ENCODE measurements at places on chromosomes 4 and X. TPM values are rescaled to one million over a fixed set of nuclear protein-coding genes. Genes with fewer than 3 reads are reported as not detected.

Gene COMMD8
- total RNA-seq: 15.7 TPM

Gene ODAM
- total RNA-seq: 6.4 TPM

Gene ATP2B3
- total RNA-seq: 0.16 TPM

Gene PDCL2
- total RNA-seq: not detected

Gene SPATA18
- total RNA-seq: 3.2 TPM

Gene RTL3
- total RNA-seq: 1.1 TPM

Gene BEX4
- total RNA-seq: 47.1 TPM

Gene RBM46
- not detected for total RNA-seq

Gene XAGE2
- not detected for total RNA-seq

Gene HSFX1
- 0.95 TPM for total RNA-seq

Gene MTNR1A
- total RNA-seq: not detected

Gene TRPC5OS
- total RNA-seq: not detected

Gene MAMLD1
- total RNA-seq: 6.4 TPM

GRCh38 chr4:185463541-185463940 lies 8.0 kb downstream of the CCDC110 start:
- DNase-seq: no peak

GRCh38 chr4:44777115-44777514 lies 50.8 kb upstream of the GNPDA2 start:
- DNase-seq: no peak

DNA sequence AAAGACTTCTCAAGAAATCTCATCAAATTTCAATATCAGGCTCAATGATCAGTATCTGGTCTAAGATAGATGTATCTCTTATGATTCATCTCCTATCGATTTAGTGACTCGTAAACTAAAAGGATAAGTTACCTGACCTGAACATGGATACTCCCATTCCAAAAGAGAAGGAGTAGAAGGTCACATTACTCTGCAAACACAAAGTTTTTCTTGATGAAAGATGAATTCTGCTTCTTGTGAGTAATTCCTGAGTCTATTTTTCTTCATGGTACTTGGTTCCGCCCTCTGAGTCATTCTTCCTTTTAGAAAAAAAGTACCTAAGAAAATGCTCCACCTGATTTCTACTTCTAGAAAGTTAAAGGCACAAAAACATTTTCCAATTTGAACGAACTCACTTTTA lies 223.1 kb upstream of the SLIT2 start:
- no peak for DNase-seq

DNA sequence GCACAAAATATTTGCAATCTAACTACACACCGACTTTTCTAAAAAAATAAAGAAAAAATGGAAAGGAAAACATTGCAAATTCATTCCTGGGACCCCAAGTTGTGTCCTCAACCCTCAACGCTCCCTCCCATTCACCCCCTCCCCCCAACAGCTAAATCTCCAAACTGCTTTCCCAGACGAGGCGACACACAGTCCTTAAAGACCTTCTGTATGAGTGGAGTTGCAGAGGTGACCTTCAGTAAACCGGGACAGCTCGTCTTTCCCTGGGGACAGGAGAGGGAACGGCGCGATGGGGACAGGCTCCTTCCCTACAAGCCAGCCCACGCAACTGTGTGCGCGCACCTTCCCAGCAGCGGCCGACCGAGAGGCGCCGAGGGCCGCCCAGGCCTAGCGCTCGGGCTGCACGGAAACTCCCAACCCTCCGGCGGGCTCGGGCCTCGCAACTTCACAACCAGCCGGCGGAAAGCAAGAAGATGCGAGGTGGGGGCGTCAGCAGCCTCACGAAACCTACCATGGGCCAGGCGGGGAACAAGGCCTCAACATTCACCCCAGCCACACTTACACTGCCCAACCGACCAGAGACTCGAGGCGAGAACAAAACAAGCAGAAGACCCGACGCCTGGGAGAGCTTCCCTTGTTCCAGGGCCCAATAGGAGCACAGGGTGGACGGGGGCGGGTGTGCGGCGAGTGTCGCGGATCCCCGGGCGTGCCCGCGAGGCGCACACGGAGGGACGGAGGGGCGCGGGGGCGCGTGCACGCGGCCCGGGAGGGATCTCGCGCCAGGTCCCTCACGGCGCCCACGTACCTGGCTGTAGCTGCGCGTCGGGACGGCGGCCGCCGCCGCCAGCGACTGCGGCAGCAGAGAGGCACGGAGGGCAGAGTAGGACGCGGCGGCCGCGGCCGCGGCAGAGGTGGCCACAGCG lies 763 bp downstream of the GRSF1 start:
- peak; percentile 83 for DNase-seq

DNA sequence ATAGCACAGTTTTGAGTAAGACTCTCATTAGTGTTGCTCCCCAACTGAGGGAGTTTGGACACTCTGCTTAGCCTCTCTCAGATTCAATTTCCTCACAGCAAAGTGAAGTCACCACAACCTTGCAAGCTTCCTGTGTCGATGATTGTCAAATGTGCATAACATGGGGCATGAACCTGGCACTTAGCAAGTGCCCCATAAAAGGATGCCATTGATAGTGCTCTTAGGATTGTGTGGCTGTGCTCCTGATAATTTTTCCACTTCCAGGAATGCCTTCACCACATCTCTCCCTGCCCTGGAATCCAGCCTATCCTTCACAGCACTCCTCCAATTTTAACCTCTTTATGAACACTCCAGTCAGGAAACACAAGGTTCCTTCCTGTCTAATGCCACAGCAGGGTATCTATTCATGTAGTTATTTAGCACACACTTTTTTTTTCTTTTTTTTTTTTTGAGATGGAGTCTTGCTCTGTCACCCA lies 309.4 kb downstream of the PPP3CA start:
- DNase-seq: no peak

- DNase-seq: peak; percentile 94
These were observed 430 bp downstream of the HDAC6 start for GRCh38 chrX:48802089-48802904.

GRCh38 chr4:2251073-2251794 lies 9.3 kb upstream of the HAUS3 start:
- DNase-seq: peak; percentile 62

DNA sequence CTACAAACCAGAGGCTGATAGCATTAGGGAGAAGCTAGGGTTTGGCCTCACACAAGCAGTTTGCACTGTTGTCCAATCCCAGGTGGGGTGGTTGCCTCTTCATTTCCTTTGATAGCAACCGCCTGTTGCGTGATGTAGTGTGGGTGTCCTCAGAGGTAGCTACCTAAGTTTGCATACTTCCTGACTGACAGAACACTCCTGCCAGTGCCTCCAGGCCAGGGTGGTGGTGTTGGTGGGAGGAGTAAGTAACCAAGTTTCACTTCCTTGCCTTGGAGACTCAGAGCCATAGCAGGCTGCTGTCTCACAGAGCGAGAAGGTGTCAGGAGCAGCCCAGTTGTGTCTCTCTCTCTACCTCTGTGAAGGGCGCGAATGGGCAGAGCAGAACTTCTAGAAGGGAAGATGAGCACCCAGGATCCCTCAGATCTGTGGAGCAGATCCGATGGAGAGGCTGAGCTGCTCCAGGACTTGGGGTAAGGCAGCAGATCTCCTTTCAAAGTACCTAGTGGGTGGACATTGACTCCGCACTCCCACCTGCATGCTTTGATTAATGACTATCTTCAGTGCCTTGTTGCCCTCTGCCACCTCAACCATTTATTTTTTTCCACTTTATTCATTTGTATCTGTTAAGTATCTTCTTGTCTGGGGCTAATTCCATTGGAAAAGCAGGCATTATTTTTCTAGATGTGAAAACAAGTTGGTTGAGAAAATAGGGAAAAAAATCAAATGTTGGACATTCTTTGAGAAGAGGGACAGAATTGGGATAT lies at the start of gene DAPP1:
Gene DAPP1 (plus strand): TSS at position 283 of the 764 bp plus-strand sequence. CDS start 87 bp downstream, at position 370.
- DNase-seq: peak; percentile 70

GRCh38 chrX:45900766-45901615 lies 644.2 kb downstream of the ZNF674 start:
- no peak for DNase-seq

GRCh38 chr4:145557720-145558119 lies 61.5 kb upstream of the MMAA start:
- peak; percentile 79 for DNase-seq

- peak; percentile 78 for DNase-seq
These were observed at the start of gene NUDT11 for GRCh38 chrX:51496501-51497291. Gene NUDT11, minus strand, starts transcription at chrX:51496592. Its CDS starts 148 bp downstream, at chrX:51496444.

GRCh38 chr4:69894186-69894585 lies 34.2 kb upstream of the SULT1E1 start:
- DNase-seq: no peak
